ENCODE measurements at places on chromosomes 11 and 22. TPM values are rescaled to one million over a fixed set of nuclear protein-coding genes. Genes with fewer than 3 reads are reported as not detected.

MUC2 gene
- polyA plus RNA-seq = not detected

TIMP3 gene
- polyA plus RNA-seq = not detected

- DNase-seq = no peak
Observed at GRCh38 chr11:61273178-61274078, 21.7 kb downstream of the VWCE start.

GRCh38 chr11:34339149-34340064 lies 18.4 kb downstream of the ABTB2 start:
- DNase-seq = peak; percentile 66

DNA sequence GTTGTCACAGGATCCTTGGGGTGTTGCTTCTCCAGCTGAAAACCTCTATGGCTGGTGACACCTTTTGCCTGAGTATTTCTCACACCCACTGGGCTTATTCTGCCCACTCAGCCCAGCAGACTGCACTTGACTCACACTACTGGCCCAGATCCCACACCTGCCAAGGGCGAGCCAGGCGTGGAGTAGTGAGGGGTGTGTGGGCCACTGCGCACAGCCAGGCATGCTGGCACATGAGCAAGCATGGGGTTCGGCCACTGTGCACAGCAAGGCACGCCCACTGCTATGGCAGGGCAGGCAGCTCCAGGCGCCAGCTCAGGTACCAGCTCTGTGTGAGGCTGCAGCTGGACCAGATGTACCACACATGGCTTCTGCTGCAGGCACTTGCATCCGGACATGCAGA lies 116.5 kb upstream of the MTNR1B start:
- DNase-seq = no peak

DNA sequence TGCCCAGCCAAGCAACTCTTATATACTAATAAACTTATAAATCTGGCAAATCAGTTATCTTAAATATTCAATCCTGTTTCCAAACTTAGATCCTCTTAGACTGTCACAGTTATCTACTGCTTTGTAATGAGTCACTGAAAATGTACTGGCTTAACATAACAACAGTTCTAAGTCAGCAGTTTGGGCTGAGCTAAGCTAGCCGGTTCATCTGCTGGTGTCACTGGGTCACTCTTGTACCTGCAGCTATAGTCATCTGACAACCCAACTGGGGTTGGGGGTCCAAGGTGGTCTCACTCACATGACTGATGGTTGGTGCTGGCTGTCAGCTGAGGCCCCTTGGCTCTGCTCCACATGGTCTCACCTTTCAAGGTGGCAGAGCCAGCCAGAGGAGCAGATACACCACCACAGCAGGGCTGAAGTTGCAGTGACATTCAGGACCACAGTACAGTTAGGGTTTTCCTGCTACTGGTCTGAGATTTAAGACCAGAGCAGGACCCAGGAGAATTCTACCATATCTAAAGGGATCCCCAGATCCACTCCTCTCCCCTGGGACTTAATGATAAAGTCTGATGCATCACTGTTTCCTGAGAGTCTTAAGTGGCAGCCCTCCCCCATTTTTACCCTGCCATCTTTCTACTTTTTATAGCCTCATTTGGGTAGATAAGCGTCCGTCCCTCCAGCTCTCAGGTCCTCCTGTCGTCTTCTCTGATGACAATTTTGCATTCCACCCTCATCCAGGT lies 7.9 kb upstream of the MACROD1 start:
- no peak for DNase-seq

CD3E gene
- polyA plus RNA-seq = 1.6 TPM

DNA sequence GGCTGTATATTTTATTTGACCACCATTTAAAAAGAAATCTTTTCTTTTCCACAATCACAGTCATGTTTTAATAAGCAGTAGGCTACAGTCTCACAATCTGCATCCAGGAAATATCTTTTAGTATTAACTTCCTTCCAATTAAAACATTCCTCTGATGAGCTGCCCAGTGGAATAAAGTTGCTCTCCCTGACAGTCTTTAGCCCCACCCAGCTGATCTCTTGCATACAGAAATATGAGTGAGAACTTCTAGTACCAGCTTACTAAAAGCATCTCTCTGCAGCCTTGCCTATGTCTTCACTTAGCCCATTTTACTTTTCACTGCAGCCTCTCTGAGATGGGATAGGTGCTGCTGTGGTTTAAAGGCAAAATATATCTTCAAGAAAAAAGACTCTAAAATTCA lies 143.4 kb upstream of the ANO3 start:
- DNase-seq = no peak

KIF18A gene
- polyA plus RNA-seq = 0.73 TPM

FGF3 gene
- not detected for polyA plus RNA-seq

- no peak for DNase-seq
Observed at GRCh38 chr22:46010207-46010867, 33.4 kb upstream of the WNT7B start.

DNA sequence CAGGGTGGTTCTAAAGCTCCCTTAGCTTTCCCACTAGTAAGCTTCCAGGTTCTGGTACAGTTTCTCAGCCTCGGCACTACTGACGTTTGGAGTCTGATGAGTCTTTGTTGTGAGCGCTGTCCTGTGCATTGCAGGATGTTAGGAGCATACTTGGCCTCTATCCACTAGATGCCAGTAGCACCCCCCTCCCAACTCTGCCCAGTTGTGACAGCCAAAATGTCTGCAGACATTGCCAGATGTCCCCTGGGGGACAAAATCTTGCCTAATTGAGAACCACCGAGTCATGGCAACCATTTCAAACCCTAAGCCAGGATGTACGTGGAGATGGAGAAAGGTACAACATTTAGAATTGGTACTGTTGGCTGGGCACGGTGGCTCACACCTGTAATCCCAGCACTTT lies 68.7 kb downstream of the PTPRJ start:
- DNase-seq = no peak

DNA sequence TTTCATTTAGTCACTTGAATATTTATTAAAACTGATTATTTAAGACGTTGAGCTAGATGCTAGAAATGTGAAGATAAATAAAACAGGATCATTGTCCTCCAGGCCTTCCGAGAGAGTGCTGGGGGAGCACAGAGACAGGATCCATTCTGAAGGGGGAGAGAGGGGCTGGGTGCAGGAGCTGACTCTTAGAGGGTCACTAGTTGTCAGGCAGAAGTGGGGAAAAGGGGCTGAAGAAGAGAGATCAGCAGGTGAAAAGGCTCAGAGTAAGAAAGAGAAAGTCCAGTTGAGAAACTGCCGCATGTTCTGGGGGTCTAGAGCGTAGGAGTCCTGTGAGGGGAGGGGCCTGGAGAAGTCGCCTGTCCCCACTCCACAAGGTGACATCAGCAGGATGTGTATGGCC lies 206.2 kb upstream of the SNX19 start:
- no peak for DNase-seq

KCNE3 gene
- polyA plus RNA-seq = 29.9 TPM

CNTF gene
- not detected for polyA plus RNA-seq

- no peak for DNase-seq
Observed at GRCh38 chr11:6876914-6877313, 489 bp downstream of the OR10A4 start.

SNX32 gene
- polyA plus RNA-seq = 0.12 TPM
